ENCODE measurements at places on chromosomes 16 and 17.

DNA sequence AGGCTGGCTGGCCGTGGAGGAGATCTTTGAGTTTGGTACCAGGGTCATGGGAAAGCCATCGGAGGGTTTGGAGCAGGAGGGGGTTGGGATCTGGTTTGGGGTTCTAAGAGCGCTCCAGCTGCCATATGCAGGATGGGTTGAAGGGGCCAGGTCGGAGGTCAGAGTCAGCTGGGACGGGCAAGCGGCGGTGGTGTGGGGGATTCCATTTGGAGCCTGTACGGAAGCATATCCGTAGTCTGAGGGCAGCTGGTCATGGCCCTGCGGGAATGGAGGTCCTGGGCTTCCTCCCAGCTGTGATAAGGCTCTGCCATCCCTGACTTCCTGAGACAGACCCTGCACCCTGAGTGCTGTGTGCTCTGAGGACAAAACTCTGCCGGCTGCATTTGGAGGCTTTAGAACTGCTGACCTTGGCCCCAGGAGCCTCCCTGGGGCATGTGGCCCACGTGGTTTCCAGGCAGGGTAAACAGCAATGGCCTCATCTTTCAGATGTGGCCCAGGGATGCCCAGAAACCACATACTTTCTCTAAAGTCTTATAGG lies 46.5 kb downstream of the ATP2C2 start:
- DNase-seq = no peak

DNA sequence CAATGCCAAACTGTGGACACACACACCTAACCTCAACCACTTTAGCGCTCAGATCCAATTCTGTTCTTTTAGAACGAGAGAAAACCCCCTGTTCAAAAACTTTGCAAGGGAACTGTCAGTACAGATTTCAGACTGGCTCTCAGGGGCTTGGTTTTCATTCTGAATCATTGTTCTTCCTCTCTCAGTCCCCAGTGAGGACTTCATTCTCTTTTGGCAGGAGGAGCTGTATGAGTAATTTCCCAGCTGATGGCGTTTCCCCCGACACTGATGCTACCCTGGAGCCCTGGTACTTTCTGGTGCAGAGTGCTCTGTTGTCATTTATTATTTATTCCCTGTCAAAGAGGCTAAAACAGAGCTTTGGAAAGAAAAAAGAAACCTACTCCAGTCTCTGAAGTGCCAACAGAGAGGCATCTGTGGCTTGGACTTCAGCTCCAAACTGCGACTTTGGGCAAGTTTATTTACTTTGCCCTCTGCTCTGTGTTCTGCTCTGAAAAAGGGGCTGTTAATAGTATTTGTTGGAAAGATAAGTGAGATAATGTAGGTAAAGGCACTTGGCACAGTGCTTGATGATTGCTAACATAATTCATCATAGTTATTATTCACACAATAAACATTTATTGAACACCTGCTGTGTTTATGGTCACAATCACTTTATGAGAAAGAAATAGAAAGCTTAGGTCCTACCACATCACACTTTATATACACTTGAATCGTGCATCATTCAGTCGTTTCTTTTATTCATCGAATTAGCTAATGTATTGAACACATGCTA lies 28.3 kb downstream of the ETV4 start:
- DNase-seq = peak; percentile 30

DNA sequence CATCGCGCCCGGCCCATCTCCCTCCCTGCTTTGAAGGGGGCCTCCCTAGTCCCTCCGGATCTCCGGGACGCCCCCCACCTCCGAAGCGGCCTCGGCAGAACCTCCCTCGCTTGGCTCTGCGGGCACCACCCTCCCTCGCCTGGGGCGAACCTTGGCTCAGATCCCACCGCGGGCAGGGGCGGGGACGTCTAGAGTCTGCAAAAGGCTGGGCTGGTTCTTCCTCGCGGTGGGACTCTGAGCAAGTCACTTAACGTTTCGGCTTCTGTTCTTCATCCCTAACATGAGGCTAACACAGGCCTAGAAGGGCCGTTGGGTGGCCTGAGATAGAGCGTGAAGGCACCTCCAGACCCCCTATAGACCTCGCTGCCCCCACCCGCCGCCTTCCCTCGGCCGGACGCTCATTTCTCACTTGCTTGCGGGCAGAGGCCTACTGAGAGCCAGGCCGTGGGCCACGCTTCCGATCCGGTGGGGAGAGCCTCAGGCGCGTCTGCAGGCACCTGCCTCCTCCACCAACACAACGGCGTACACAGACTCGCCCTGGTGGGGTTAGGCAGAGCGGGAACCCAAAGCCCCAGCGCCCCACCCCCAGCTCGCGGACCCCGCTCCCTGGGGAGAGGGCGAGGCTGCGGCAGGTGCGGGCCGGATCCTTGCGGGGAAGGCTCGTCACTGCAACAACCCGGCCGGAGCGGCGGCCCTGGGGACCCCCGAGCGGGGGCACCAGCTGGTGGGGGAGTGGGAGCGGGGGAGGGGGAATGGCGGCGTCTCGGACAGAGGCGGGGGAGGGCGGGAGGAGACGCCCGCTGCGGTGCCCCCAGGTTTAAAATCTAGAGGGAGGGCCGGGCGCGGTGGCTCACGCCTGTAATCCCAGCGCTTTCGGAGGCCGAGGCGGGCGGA lies 5.4 kb downstream of the MYO1C start:
- DNase-seq = peak; percentile 77

GRCh38 chr17:59149841-59150511 lies 5.0 kb downstream of the SKA2 start:
- DNase-seq = no peak

GRCh38 chr16:68083239-68083781 lies 1.9 kb upstream of the NFATC3 start:
- DNase-seq = no peak

DNA sequence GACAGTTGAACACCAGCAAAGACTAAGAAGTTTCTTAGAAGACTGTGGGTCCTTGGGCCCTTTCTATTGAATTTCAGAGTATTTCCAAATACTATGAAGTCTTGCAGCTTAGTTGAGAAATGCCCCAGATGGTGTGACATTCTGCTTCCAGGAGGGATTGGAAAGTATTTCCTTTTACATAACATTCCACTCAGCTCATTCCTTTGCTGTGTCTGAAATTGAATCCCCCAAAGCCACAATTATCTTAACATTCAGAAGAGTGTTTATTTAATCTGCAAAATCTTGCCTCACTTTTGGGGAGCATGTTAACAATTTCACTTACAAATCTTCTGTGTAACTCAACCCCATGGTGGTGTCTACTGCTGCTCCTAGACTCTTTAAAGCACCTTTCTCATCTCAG lies 307.7 kb downstream of the WWOX start:
- DNase-seq = no peak

DNA sequence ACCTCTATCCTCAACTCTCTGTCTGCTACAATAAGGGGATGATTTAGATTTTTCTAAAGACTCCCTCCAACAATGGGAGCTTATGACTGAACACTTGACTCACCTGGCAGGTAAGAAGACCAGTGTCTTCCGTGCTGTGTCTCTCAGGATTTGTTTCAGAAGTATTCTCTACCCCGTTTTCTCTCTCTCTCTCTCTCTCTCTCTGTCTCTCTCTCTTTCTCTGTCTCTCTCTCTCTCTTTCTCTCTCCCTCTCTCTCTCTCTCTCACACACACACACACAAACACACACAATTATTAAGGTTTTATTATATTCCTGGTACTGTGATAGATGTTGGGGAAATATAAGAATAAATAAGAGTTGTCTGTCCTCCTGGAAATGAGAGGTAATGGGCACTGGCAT lies 263.9 kb downstream of the TOX3 start:
- no peak for DNase-seq

DNA sequence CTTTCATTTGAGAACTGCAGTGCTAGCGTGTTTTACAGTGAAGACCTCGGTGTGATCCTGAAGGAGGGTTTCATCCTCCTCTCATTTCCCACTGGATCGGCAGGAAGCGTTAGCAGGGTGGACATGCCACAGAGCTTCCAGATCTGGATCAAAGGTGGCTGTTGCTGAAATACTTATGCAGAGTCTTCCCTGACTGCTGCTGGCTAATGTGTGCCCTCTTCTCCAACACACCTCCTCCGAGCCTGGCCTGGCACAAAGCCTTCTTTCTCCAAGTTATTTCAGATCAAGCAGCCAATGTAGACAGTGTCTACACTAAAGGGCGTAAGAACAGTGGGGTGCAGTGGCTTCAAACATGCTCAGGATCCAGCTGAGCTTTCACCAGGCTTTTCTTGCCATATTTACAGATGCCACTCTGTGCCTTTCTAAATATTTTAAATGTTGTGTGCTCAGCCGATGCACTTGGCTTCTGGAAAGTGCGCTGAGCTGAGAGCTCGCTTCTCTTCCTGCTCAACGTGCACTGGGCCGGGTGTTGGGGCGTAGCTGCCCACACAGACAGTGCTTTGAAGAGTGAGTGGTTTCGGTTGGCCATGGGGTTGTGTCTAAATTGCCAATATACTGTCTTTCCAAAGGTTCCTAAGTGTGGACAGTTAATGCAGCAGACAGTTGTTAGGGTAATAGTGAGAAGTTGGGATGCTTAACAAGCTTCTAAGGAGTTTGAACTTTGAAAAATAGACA lies 2.1 kb downstream of the ZNF750 start:
- DNase-seq = no peak

GRCh38 chr16:16890964-16891363 lies 512.0 kb downstream of the NPIPA7 start:
- DNase-seq = no peak

- no peak for DNase-seq
These were observed 6.6 kb downstream of the MYH8 start for GRCh38 chr17:10415161-10415560.

GRCh38 chr16:78902321-78902720 lies 698.2 kb downstream of the MAF start:
- DNase-seq = no peak

GRCh38 chr17:6930749-6931148 lies 65.1 kb upstream of the ALOX12 start:
- no peak for DNase-seq

DNA sequence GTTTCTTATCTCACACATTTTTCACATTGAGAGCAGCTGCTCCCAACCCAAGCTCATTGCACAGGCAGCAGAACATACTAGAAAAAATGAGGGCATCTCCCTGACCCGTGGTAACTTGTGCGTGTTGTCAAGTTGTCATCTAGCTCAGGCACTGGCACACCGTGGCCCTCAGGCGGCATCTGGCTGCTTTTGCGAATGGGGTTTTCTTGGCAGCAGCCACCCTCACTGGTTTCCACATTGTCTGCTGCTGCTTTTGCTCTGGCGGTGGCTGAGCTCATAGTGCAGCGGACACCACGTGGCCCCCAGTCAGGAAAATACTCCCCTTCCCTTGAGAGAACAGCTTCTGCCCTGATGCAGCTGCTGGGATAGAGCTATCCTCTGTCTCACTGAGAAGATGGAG lies 9.4 kb upstream of the TEDC2 start:
- no peak for DNase-seq

DNA sequence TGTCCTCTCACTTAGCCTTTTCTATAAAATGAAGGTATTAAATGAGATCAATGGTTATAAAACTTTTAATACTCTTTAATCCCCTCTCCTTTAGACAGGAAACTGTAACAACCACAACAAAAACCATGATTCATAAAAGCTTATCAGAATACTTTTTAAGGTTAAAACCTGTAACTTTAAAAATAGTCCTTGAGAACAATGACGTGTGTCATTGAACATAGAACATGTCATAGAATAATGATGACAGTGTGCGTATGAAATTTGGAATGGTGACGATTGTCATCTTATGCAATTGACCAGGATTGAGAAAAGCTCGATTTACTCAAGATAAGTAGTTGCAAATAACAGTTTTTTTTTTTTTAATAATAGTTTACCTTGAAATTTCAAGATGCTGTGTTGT lies 94.1 kb downstream of the PLCG2 start:
- no peak for DNase-seq

GRCh38 chr17:82217530-82218204 lies 5.0 kb upstream of the CCDC57 start:
- no peak for DNase-seq

GRCh38 chr17:41185001-41185400 lies 290 bp upstream of the KRTAP4-1 start:
- DNase-seq = no peak

DNA sequence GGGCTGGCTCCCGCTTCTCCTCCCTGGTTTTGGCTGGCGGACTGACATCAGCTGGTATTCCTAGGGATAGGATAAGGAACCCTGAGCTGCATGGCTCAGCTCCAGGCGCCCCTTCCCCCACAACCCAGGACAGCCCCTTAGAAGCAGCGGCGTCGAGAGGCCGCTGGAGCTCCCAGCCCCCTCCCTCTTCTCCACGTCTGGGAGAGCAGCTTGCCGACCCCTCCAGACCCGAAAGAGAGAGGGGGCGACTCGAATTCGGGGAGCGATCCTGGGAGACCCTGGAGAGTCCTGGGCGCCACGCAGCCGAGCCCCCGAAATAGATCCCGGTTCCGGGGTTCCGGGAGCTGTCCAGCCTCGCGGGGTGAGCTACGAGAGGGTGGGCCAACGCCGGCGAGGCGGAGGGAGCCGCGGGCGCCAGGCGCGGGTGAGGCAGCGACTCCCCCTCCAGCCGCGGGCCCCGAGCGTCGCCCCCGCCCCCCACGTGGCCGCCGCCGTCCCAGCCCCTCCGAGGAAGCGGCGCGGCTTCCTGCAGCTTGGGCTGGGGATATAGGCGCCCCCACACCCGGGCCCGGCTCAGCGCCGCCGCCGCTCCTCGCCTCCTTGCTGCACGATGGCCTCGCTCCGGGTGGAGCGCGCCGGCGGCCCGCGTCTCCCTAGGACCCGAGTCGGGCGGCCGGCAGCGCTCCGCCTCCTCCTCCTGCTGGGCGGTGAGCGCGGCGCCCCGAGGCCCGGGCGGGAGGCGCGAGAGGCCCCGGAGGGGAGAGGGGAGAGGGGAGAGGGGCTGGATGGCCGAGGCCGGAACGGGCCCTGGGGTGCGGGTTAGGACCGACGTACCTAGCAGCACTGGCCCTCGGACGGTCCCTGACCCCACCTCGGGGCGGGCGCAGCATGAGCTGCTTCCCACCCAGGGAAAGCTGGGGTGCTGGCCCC lies at the start of gene RAMP2:
Gene RAMP2, plus strand, starts transcription at position 576 of the 930 bp plus-strand sequence. Its CDS starts 35 bp downstream, at position 611.
- DNase-seq = no peak

- no peak for DNase-seq
These were observed 34.5 kb downstream of the SLC39A11 start for GRCh38 chr17:73058022-73058421.

GRCh38 chr16:19330841-19331397 lies 45.4 kb downstream of the CLEC19A start:
- DNase-seq = no peak

GRCh38 chr17:38420518-38420917 lies 7.7 kb upstream of the ARHGAP23 start:
- DNase-seq = no peak

DNA sequence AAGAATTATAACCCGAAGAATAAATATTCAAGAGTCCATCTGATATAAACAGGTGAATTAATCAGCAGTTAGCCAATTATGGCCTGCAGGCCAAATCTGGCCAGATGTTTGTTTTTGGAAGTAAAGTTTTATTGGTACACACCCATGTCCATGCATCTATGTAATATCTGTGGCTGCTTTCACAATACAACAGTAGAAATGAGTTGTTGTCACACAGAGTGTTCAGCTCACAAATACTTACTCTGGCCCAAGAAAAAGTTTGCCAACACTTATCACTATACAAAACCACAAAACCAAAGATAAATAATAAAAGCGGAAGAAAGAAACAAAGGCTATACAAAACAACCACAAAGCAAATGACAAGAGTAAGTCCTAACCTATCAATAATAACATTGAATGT lies 109.4 kb downstream of the CDYL2 start:
- no peak for DNase-seq

All from GM19239 (cell line).